ENCODE measurements at places on chromosomes 2 and 18.

DNA sequence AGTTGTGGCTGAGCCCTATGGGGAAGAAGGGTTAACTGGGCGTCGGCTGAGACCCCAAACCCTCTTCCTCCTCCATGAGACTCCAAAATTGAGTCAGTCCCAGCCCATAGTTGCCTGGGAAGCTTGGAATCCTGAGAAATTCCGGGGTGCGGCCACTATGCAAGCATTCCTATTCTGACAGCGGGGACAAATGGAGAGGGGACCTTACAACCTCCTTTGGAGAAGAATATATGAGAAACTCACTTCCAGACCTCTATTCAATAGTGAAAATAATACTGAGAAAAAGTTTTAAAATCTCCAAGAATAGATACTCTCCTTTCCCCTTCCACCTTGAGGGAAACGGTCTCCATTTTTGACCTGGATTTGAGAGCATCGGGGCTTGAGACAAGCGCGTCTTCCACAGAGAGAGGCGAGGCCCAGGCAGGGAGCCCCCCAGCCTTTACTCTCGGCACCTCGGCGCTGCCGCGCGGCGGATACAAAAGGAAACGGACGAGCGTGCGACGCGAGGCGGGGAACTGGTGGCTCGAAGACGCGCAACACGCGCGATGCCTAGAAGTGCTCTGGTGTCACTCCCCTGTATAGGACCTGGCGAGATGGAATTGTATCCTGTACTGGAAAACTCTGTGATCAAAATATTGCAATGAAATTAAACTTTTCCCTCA lies 11.1 kb downstream of the NR4A2 start:
- DNase-seq: no peak

DNA sequence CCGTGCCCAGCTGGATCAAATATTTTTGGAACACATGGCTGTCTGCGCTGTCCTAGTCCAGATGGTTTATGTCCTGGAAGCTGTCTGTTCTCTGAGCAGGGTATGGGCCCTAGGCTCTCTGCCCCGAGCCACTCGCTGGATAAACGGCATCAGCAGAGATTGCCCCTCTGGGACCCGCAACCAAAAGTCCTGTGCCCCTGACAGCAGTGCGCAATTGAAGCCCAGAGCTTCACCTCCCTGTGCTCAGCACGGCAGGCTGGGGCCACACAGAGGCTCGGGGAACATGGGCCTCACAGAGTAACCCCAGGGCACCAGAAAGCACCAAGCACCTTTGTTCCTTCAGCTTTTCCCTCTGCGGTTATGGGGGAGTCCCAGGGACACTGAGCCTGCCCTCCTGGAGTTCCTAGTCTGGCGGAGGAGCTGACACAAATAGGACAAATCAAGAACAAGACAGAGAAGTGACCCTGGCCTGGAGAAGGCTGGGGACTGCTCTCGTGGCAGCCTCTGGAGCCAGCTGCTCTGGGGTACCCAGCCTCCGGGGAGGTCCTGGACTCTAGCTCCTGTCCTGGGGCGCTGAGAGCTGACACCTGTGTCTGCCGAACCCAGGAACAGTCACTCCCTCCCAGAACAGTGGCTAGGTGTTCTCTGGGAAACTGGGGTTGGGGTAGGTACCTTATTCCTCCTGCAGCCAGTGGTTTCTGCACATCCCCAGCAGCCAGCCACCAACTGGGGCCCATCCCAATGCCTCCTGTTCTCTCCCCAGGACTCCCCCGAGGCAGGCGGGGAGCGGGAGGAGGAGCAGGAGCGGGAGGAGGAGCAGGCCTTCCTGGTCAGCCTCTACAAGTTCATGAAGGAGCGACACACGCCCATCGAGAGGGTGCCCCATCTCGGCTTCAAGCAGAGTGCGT lies 12.3 kb downstream of the ARID5A start:
- DNase-seq: no peak

- DNase-seq: no peak
Measured at GRCh38 chr2:214549946-214550345, 139.1 kb downstream of the VWC2L start.

- DNase-seq: no peak
Measured at GRCh38 chr2:98471402-98472131, 26.9 kb downstream of the INPP4A start.

- DNase-seq: no peak
Measured at GRCh38 chr2:133287709-133288108, 280.6 kb downstream of the NCKAP5 start.

- DNase-seq: no peak
Measured at GRCh38 chr2:206250041-206250897, 24.2 kb upstream of the ZDBF2 start.

GRCh38 chr18:73784853-73785252 lies 362.8 kb downstream of the FBXO15 start:
- no peak for DNase-seq

DNA sequence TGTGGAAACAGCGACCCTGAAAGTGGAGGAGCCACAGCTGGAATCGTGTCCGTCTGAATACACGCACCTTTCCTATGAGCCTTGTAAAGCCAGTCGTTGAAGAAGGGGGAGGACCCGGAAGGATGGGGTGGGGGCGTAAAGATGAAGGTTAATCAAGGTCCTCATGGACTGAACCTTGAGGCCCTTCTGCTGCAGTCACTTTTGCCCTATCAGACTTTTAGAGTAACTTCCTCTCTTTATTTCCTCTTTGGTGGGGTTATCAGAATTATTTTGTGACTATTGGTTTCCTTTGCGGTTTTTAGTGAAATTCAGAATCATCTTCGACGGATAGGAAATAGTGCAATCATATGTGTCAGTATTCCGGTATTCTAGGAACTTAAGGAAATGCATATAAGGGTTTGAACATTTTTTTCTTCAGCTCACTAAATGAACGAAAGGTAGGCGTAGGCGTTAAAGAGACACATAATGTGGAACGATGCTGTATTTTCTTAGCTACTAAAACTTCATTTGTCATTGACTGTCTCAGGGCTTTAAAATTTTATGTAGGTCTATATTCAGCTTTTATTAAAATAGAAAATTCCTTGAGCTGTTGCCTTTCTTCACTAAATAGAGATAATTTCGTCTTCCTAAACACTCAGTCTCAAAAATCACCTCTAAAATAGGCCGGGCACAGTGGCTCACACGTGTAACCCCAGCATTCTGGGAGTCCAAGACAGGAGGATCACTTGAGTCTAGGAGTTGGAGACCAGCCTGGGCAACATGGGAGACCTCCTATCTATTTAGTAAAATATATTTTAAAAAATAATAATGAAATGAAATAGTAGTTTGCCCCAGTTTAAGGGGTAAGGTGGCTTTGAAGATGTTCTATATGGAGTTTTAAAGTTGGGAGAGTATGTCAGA lies 1.4 kb upstream of the YES1 start:
- peak; percentile 16 for DNase-seq

GRCh38 chr2:145789636-145790035 lies 1269.7 kb upstream of the ZEB2 start:
- DNase-seq: no peak

DNA sequence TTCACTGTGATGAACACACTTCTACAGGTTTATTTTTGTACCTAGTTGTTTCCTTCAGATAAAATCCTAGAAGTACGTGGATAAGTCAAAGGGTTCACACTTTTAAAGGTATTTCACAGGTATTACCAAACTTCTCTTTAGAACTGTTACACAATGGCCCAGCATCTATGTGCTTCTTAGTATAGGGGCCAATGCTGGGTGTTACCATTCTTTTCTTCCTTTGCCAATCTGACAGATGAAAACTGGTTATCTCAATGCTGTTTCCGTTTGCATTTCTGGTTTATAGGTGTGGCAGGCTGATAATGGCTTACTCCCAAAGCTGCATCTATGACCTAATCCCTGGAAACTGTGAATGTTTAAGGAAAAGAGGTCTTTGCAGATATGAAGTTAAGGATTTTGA lies 2.8 kb upstream of the TCF7L1 start:
- DNase-seq: no peak

DNA sequence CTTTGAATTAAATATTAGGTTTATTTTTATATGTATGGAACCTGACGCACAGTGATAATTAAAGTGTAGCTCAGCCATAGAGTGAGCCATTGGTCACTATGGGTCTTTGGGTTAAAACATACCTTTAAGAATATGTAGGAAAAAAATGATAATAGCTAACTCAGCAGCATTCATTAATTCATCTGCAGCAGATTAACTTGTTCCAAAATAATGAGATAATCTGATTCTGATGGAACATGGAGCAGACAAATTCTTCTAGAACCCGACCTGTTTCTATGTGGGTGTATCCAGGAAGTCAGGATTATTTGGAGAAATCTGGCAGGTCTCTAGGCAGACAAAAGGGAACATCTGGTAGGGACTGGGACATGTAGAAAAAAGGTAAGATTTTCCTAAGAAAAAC lies at the start of gene XIRP2:
XIRP2 (plus strand) TSS at position 301 of the 400 bp plus-strand sequence. CDS start 15,003 bp downstream, outside the sequence.
- DNase-seq: no peak

GRCh38 chr2:120693121-120693520 lies 42.5 kb upstream of the GLI2 start:
- DNase-seq: no peak

DNA sequence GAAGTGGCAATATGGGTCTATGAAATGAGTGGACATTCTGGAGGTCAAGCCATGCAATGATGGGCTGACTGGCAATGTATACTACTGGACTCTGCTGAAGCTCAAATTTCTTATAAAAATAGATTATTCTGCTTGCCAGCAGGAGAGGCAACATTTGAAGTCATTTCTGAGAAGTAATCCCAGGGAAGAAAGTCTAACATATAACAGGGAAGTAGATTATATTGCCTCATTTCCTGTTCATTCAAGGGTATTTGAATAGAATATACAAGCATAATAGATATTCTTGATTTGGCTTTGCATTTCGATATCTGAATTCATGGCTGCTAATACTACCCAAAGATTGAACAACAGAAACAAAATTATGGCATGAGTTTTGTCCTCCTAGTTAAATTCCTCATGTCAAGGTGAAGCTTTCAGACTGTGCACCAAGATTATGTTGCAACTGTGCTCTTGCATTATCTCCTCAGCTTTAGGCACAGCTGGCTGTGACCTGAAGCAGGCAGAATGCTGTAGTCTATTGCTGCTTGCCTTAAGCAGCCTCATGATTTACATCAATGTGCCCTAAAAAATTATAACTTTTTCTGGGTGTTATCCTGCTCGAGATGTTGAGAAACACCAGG lies 13.3 kb upstream of the TMX3 start:
- DNase-seq: no peak

DNA sequence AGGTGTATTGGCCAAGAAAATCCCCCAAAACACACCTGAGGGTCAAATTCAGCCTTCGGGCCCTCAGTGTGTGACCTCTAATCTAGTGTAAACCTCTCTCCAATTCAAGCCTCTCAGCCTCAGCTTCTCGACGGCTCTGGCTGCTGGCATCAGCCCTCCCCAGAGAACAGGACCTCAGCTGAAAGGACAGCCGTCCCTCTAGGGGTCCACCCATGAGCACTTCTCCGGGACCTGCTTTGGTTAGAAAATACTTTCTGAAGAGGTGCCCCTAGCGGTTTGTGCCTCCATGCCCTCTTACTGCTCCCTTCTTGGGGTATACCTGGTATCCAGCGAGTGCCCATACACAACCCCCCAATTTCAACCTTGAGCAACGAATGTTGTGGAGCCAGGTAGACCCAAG lies 48.8 kb downstream of the INHBB start:
- no peak for DNase-seq

DNA sequence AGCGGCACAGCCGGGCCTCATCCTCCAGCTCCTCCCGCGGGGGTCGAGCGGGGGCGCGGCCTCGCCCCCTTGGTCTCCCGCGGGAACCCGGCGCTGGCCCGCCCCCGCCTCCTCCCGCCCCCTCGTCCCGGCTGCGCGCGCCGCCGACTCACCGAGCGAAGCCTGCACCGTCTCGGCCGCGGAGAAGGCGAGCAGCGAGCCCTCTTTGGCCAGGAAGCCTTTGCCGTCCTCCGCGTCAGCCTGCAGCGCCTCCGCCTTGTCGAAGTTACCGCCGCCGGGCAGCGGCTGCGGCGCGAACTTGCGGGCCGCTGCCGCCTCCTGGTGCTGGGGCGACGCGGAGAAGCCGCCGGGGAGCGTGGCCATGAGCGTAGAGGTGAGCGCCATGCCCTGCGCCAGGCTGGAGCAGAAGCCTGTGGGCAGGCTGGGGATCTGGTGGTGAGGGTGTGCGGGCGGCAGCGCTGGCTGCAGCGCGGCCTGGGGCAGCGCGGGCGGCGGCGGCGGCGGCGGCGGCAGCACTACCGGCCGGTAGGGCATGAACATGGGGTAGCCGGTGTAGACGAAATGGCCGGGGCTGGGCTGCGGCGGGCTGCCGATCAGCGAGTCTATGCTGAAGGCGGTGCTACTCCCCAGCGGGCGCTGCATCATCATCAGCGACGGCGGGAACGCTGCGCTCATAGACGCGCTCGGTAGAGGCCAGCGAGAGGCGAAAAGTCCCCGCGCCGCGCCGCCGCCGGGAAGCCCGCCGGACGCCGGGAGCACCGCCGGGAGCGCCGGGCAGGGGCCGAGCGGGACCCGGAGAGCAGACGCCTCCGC lies 683 bp downstream of the GBX2 start:
- no peak for DNase-seq

GRCh38 chr2:235088496-235088921 lies 136.7 kb downstream of the SH3BP4 start:
- DNase-seq: no peak

GRCh38 chr2:159116922-159117321 lies 148.5 kb downstream of the TANC1 start:
- DNase-seq: no peak

DNA sequence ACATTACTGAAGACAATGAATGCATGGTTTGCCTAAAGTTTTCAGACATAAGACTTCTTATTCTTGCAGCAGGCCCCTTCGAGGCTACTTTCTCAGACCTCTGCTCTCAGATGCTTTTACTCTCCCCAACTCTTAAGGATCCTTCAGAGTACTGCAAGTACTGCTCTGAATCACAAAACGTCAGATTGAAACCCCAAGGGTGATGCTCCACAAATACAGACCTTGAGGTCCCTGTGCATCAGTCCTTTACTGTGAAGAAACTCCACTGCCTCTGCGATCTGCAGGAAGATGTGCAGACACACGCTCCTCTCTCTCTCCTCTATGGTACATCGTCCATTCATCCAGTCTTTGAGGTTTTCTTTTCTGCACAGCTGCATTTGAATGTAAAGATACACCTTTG lies 52.8 kb downstream of the EIF2AK3 start:
- no peak for DNase-seq

Data from stimulated activated CD4-positive, alpha-beta T cell treated with anti-CD3 and anti-CD28 coated beads, Interleukin-1b, Interleukin-23, amount 100 ng/mL, for 24 hours (primary cell).